ACHN (cell line): ENCODE measurements at places on chromosomes 6 and 20.

DNA sequence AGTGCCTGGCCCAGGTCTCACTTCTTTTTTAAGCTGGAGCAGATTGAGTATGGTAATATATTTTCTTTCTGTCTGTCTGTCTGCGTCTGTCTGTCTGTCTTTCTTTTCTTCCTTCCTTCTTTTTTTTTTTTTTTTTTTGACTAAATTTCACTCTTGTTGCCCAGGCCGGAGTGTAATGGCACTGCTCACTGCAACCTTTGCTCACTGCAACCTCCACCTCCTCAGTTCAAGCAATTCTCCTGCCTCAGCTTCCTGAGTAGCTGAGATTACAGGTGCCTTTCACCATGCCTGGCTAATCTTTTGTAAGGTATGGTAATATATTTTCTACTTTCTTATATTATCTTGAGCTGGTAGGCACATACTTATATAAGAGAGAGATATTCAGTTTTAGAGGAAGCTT lies 196.3 kb upstream of the MARCKS start:
- DNase-seq = no peak

- no peak for DNase-seq
Observed at GRCh38 chr20:58485393-58485792, 29.8 kb downstream of the APCDD1L start.

- no peak for DNase-seq
Observed at GRCh38 chr6:4747588-4747987, 28.6 kb upstream of the CDYL start.

DNA sequence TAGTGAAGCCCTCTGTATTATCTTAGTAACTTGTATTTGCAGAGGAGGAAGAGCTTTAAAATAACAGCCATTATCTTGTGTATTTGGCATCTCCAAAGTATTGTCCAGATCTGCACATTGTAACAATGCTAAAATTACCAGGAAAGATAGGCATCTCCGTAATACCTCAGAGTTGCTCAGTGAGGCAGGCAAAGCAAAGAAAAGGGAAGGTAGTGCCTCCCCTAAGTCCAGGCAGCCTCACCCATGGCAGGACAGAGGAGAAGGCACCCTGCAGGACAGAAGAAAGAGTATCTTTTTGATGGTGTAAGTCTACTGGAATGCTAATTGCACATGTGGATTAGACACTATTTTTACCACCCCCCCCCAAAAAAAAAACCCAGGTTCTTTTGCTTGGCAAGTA lies 13.6 kb upstream of the SSTR4 start:
- no peak for DNase-seq

- DNase-seq = no peak
Observed at GRCh38 chr6:3746696-3747095, 4.8 kb downstream of the PXDC1 start.

- DNase-seq = no peak
Observed at GRCh38 chr6:168937054-168937453, 316.6 kb downstream of the THBS2 start.
